ENCODE measurements at places on chromosomes 3 and 15.

- DNase-seq: no peak
These were observed 117.7 kb upstream of the P2RY1 start for GRCh38 chr3:152717252-152717651.

DNA sequence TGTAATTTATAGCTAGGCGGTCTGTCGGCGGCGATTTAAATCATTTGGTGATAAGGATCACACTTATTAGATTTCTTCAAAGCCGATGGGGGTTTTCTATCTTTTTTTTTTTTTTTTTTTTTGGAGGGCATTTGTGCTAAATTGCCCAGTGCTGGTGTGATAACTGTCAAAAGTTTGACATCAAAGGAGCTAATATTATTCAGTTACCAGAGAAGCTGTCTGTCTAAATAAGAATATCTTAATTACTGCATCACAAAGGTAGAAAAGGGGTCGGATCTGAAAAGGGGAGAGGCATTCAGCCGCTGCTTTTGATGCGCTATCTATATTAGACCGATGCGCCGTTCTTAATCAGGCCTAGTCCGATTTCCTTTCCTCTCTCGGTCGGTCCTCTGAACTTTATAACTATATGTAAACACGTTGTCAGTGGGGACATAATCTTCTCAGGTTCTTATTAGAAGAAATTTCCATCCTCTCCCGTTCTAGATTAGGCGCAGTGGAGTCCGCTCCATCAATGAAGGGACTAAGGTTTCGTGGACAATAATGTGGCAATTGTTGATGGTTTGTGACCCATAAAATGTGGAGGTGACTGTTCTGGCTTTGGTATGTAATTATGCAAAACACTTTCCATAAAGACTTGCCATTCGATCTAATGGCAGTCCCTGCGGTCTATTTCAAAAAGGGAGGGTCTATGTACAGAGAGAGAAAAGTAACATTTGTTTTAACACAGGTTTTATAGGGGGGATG, 31.7 kb downstream of the NR2F2 start:
- DNase-seq: no peak

DNA sequence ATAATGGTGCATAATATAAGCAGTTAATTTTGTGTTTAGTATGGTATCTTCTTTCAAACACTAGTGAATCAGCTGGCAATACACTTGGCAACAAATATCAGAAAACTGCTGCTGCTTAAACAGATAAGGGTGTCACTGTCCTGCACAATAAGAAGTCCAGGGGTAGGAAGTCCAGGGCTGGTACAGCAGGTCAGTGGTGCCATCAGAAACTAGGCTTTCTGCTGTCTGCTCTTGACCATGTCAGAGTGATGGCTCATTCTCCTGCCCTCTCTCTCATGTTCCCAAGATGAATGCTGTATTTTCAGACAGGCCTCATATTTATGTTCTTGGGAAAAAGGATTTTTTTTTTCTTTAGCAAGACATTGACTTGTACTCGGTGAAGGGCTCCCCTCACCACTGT, 9.2 kb upstream of the GRK7 start:
- DNase-seq: no peak

DNA sequence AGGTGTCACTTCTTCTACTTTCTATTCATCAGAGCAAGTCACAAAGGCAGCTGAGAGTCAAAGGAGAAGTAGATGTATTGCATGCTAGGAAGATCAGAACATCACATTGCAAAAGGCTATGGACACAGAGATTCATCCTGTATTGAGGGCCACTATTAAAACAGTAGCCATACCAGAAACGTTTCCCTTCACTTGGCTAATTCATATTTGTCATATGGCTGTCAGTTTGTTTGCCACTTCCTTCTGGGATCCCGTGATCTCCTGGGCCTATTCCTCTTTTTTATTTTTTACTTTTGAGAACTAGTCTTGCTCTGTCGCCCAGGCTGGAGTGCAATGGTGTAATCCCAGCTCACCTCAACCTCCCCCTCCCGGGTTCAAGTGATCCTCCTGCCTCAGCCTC, 184.0 kb upstream of the SATB1 start:
- DNase-seq: no peak

GRCh38 chr3:60308808-60309207, 942.4 kb downstream of the FHIT start:
- no peak for DNase-seq

- no peak for DNase-seq
These were observed 76.6 kb downstream of the GSK3B start for GRCh38 chr3:120017692-120018091.

All from T follicular helper cell (primary cell).